ENCODE measurements at places on chromosomes 12 and 14.

DNA sequence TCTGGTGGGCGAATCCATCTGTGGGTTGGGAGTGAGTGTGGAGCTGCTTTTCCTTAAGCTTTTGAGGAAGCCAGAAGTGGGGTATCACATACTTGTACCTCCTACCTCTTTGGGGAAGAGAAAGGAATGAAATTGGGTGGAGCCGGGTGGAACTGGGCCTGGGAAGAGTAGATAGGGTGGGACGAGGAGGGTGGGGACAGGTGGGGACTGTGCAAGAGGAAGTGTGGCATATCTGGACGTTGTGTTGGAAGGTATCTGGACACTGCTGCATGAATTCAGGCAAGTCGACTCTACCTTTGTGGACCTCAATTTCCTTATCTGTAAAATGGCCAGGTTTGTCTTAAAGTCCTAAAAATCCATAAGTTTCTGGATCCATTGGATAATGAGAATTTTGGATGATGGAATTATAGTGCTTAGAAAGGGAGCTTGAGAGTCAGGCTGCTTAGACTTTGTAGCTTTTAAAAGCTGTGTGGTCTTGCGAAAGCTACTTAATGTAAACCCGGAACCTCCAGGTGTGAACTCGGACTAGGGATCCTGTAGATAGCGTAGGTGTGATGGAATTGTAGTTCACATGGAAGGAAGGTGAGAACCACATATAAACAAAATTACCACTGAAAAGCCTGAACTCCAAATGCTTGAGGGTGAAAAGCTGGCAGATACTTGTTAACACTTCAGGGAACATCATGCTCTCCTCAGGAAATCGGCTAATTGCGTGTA lies 2.1 kb downstream of the VRTN start:
- DNase-seq, result no peak

GRCh38 chr12:124518051-124518932 lies 49.1 kb downstream of the NCOR2 start:
- peak; percentile 86 for DNase-seq

- no peak for DNase-seq
Measured at GRCh38 chr12:66014818-66015217, 115.7 kb downstream of the LLPH start.

DNA sequence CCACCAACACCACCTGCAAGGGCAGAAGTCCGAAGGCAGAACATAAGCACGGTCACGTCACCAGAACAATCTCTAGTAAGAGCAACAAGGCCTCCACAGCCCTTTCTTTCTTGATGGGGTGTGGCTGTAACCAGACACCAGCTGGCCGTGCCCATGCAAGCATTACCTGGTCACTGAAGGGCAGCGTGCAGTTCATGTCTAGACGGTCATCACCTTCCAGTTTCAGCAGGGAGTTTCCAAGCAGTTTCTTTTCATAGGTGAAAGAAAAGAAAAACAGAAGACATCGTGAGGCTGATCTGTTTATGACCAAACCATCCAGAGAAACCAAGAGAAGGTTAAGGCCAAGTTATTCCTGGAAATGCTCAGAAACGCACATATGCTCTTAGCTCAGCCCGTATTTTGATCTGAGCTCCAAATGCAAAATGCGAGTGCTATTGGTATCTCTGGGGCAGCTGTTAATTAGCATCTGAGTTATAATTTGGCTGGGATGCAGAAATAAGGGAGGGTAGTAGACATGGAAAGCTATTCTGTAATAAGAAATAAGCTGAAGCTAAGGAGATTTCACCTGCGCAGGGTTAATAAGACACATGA lies 42.5 kb downstream of the PRKAB1 start:
- DNase-seq, result no peak

DNA sequence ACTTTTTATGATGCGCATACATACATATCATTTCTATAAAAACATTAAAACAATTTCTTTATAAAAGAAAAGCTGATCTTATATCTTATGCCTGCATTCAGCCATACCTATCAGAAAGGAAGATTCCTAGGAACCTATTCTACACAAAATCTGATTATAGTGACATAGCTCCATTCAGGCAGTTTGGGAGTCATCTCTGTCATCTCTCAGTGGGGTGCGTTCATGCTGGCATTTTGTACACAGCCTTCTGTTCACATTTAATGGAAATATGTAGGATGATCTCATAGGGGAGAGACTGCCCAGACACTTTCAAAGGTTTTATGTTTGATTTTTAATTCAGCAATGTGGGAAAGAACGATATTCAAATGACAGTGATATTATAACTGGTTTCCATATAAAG lies 52.9 kb downstream of the ATL1 start:
- DNase-seq, result no peak

- DNase-seq, result no peak
Measured at GRCh38 chr14:32336702-32337101, 7.6 kb downstream of the AKAP6 start.

- peak; percentile 56 for DNase-seq
Measured at GRCh38 chr12:6555018-6555691, 687 bp downstream of the IFFO1 start.

GRCh38 chr12:33546004-33546403 lies 106.4 kb upstream of the SYT10 start:
- no peak for DNase-seq

- no peak for DNase-seq
Measured at GRCh38 chr14:104142946-104143470, 4.6 kb downstream of the KIF26A start.

GRCh38 chr12:116945886-116946550 lies 35.3 kb downstream of the FBXW8 start:
- no peak for DNase-seq

DNA sequence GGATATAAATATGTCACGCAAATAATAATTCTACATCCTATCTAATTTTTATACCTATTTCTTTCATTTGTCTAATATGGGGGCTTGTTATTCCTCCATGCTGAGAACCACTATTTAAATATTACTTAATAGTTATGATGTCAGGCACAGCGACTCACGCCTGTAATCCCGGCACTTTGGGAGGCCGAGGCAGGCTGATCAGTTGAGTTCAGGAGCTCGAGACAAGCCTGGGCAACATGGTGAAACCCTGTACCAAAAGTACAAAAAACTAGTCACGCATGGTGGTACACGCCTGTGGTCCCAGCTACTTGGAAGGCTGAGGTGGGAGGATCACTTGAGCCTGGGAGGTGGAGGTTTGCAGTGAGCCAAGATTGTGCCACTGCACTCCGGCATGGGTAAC lies 45.2 kb downstream of the GXYLT1 start:
- DNase-seq, result no peak
